ENCODE measurements at places on chromosomes 16 and 17.

DNA sequence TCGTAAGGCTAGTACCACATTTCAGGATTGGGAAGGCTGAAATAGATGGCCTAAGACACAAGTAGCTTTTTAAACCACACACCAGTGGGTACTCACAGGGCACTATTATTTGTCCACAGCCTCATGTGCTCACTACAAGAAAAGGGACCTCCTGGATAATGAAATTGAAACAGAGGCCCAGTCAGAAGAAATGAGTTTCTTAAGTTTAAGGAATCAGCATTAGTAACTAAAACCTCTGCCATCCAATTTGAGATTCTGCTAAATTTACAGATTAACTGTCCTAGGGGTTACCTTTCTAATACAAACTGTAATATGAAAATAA lies 3.0 kb downstream of the USP7 start:
- no peak for DNase-seq

GRCh38 chr17:71937914-71938313 lies 182.9 kb upstream of the SOX9 start:
- no peak for DNase-seq

DNA sequence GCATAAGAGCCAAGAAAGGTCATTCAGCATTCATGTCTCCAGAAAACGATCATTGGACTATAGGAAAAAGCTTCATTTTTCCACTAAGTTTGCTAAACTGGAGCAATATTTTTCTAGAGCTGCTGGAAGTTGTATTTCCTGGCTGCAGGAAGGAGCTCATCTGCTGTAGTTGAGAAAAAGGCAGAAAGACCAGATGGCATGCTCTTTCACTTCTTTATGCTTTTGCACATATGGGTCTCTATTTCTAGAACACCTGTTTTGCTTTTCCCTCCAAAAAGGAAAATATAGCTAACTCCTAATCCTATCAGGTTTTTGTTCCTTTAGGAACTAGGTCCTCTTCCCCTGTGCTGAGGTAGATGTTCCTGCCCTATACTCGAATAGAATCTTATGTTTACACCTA lies 61.9 kb upstream of the HLF start:
- no peak for DNase-seq

GRCh38 chr16:50068550-50068949 lies 2.8 kb downstream of the HEATR3 start:
- DNase-seq: no peak

DNA sequence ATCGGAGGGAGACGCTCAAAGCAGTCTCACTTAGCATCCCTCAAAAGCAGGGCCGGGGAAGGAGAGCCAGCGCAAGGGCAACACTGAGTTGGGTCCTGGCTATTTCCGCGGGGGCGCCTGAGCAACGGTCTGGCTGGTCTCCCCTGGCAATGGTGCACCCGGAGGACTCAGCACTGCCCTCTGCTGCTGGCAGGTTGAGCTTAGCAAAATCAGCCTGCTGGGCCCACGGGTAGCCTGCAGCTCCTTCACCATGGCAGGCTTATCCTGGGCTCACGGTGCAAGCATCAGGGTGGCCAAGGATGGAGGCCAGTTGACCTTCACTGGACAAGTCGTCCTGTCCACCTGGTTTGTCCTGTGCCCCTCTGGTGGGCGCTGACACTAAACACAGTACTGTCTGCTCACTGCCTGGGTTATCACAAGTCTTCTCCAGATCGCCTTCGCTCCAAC lies 14.4 kb upstream of the ALDH3A1 start:
- DNase-seq: peak; percentile 19

GRCh38 chr16:82848013-82848412 lies 221.2 kb downstream of the CDH13 start:
- DNase-seq: no peak

DNA sequence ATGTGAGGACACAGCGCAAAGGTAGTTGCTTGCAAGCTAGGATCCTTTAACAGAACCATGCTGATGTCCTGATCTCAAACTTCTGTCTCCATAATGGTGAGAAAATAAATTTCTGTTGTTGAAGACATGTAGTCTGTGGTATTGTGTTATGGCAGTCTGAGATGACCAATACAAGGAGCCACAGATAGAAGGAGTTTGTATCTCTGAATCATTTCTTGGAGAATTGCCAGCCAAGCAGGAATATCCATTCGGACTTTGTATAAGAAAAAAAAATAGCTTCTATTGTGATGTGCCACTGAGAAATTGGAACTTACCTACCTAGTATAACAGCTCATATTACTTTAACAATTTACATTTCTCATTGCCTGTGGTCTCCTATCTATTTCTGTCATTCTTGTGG lies 447.6 kb upstream of the CA10 start:
- no peak for DNase-seq

- DNase-seq: no peak
Measured at GRCh38 chr17:79330229-79330628, 255.6 kb downstream of the ENGASE start.

GRCh38 chr16:87407511-87408112 lies 15.5 kb downstream of the MAP1LC3B start:
- no peak for DNase-seq

GRCh38 chr16:4944333-4945281 lies 7.7 kb upstream of the PPL start:
- DNase-seq: no peak

DNA sequence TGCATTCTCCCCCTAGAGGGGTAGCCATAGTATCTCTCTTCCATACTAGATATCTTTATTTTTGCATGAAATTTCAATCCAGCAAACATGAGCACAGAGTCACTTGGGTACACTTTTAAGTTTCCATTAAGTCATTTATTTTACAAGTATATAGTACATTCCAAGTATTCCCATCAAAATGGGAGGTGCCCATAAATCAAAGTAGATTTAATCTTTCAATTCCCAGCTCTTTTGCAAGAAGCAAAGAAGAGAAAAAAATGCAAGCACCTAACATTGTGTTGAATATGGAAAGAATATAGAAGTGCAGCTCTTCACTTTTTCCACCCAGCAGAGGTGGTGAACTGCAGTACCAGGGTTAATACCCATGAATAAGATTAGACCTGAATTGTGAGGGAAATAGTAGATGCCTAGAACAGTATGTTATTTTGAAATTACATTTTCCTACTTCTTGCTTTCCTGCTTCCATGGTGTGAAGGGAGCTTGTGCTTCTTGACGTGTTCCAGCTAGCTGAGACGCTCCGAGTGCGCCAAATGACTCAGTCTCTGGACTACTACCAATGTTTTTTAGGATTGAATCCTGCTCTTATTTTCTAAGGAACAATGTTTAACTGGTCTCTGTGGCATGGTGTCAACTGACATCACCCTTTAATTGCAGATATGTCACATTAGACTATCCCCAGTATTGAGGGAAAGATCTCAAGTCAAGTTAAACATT lies 151.1 kb upstream of the MAF start:
- DNase-seq: no peak

DNA sequence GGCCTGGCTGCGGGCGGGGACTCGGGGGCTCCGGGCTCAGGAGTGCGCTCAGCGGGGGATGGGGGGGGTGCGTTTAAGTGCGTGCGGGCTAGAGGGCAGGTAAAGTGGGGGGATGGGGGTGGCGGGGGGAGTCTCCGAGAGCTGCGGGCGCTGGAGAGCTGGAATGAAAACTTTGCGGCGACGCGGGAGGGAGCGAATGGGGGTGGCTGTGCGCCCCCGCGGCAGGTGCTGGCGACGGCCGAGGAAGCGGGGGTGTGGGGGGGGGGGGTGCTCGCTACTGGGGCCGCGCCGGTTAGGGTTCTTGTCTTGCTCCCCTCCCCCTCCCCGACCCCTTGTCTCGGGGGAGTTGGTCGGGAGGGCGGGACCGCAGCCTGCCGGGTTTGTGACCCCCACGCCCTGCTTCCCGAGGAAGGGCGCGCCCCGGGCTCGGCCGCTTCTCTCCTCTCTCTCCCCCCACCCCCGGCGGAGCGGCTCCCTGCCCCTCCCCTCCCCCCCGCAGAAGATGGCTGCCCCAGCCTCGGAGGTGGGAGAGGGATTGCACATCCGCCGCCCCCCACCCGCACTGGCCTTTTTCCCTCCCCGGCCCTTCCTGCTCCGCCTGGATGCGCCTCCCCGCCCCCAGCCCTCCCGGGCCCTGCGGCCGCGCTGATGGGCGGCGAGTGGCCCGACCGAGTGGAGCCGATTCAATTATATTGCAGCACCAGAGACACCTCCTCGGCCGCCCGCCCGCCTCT lies 649 bp downstream of the GSE1 start:
- DNase-seq: no peak

GRCh38 chr16:4920826-4921225 lies 16.1 kb downstream of the PPL start:
- DNase-seq: no peak

DNA sequence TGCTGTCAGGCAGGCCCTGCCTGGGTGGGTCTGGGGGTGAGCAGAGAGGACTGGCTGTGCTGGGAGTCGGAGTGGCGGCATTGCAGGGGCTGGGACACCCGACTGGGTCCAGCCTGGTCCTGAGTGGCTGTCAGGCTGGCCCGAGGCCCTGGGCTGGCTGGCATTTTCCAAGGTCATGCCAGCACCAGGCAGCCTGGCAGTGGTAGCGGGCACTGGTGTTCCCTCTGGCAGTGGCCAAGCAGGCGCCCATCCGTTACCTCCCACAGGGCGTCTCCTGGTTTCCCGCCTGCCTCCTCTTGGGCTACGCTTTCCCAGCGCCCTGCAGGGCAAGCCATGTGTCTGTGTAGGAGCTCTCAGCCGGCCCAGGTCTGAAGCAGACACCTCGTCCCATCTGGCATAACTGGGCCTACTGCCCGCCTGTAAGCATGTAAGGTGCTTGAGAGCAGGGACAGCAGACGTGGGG lies 5.7 kb upstream of the PKMYT1 start:
- DNase-seq: no peak
